Activated CD8-positive, alpha-beta memory T cell treated with anti-CD3 and anti-CD28 coated beads for 48 hours (primary cell): ENCODE measurements at places on chromosomes 3 and 15.

- no peak for DNase-seq
Observed at GRCh38 chr15:79045041-79045440, 45.5 kb downstream of the RASGRF1 start.

GRCh38 chr15:77674327-77674726 is 41.6 kb upstream of the LINGO1 start:
- no peak for DNase-seq

- no peak for DNase-seq
Observed at GRCh38 chr15:34185666-34186065, 24.2 kb downstream of the KATNBL1 start.

DNA sequence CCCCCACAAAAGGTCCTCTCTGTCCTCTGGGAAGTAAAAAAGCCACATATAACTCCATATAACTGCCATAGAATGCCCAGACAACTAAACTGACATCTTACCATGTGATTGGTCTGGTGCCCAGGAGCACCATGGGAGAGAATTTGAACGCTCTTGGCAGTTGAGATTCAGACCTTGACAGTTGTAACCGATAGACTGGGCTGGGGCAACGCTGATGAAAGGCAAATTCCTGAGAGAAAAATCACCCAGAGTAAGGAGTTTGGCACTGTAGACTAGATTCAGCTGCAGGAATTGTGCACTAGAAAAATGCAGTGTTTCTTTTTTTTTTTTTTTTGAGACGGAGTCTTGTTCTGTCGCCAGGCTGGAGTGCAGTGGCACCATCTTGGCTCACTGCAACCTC is 240.5 kb downstream of the SOX2 start:
- DNase-seq: no peak

- DNase-seq: no peak
Observed at GRCh38 chr3:86149054-86149453, 841.9 kb downstream of the VGLL3 start.

GRCh38 chr3:901953-902778 is 190.7 kb upstream of the CNTN6 start:
- no peak for DNase-seq

DNA sequence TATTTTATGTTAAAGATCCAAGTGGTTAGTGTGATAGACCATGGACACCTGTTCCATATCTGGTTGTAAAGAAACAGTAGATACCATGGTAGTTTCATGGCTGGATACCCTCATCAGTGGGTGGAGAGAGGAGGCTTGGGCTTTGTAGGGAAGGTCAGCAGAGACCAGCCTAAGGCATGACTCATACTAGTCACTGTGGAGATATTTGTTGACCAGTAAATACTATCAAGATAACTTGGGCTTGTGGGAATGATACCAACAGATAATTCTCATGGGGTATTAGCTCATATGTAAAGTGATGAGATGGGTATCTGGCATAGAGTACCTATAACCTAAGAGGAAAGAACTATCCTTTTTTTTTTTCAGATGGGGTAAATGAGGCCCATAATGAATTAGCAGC is 354.5 kb downstream of the CACNA2D3 start:
- DNase-seq: no peak

- DNase-seq: no peak
Observed at GRCh38 chr15:41809526-41810220, 18.2 kb upstream of the JMJD7 start.

GRCh38 chr3:127672429-127673190 is at the start of gene ABTB1:
Gene ABTB1 (plus strand): TSS chr3:127672952. CDS start chr3:127673026, 74 bp downstream.
- DNase-seq: peak; percentile 65

DNA sequence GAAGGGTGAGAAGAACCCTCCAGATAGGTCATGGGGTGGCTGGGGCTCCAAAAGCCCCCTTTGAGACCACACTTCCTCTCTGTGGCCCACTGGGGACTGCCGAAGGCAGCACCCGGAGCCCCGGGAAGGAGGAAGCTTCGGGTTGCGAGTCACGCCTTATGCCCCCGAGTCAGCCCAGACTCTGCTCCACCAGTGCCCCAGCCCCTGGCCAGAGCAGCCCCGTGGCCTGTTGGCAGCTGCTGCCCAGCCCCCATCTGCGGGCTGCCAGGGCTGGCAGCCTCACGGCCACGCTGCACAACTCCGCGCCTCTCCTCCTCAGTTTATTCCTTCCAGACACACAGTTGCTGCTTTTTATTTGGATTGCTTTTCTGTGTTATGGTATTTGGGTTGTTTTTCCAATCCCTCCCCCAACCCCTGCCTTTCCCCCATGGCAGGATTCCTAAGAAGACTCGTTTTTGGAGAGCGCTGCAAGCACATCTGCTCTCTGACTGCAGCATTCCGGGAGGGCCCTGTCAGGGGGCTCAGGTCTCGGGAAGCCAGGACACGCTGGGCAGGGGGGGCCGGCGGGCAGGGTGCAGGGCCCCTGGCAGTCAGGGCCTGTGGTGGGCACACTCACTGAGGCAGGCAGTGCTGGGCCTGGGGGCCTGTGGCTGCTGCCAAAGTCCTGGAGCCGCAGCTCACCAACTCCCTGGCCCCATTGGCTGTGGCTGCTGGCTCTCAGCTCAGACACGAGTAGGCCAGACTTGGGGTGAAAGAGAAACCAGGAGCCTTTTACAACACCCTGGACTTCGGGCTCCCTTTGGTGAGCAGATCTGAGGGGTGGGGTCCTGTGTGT is 20.2 kb downstream of the MAGEF1 start:
- DNase-seq: no peak

DNA sequence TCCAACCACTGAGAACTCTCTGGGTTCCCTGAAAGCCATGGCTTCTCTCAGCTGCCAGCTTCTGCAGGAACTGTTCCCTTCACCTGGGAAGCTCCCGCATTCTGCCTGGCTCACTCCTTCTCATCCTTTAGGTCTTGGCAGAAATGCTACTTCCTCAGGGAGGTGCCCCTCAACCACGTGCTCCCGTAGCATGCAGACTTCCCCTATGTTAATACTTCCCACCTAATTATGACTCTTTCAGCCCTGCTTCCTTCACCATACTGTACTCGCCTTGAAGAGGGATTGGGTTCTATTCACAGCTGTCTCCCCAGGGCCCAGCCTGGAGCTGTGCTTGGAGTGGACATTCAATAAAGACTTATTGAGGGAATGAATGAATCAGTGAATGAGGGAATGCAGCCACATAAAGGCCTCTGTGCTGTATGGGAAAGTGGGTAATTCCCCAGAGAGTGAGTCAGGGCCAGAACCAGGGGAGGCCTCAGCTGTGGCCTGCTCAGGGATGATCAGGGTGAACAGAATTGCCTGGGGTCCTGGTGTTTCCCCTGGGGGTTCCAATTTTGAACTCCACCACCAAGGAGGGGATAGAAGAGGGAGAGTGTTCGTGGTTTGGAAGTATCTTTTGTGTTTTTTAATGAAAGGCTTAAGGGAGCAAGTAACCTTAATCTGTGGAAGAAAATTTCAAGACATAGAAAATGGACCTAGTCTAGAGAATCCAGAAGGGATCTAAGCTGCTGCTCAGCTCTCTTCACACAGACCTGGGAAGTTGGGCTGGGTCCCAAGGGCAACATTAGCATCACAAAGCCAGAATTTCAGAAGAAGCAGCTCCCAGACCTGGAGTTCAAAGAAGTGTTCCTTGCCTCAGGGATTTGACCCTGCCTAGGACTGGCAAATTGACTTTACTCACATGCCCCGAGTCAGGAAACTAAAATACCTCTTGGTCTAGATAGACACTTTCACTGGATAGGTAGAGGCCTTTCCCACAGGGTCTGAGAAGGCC is 14.6 kb upstream of the FAM107A start:
- DNase-seq: no peak

GRCh38 chr3:50608278-50608677 is 3.3 kb downstream of the CISH start:
- no peak for DNase-seq

GRCh38 chr15:59657635-59658125 is 365 bp upstream of the GTF2A2 start:
- DNase-seq: no peak

DNA sequence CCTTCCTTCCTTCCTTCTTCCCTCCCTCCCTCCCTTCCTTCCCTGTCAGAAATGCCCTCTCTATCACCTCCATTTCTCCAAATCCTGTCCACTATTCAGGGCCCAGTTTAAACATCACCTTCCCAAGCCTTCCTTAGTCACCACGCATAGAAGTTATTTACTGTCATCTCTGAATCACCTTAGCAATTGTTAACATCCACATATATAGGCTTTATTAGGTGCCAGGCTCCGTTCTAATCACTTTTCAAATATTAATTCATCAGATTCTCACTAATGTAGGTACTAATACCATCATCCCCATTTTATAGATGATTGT is 1.1 kb upstream of the MAGEF1 start:
- no peak for DNase-seq

- no peak for DNase-seq
Observed at GRCh38 chr3:88000853-88001252, 58.0 kb downstream of the CGGBP1 start.

DNA sequence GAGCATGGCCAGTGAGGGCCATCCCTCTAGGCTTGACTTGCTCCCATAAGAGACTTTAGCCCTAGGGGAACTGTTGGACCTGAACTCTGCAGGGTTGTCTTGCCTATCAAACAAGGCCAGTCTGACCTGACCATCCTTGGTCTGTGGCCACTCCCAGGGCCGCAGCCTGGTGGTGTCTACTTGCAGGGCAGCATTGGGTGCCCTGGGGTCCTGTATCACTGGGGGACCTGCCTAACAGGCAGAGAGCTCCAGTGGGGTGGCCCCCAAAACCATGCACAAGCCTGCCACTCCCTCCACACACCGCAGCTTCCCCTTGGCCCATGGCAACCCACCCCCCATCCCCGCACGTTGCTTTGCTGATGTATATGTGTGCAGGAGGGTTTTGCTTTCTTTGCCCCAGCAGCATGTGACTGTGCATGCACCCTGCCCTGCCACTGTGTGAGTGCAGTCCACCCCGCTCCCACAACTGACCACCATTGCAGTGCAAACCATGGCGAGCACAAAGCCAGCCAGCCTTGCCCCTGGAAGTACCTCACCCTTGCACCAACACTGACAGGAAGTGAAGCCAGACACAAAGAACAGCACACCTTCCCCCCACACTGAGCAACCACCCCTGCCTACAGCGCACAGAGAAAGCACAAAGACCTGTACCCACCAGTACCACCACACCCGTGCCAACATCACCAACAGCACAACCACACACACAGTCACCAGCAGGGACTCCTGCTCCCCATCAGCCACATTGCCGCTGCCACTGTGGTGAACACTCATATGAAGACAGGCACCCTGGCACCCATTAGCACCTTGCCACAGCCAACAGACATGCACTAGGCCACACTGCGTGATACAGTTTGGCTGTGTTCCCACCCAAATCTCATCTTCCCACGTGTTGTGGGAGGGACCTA is 88.8 kb downstream of the SENP7 start:
- no peak for DNase-seq

DNA sequence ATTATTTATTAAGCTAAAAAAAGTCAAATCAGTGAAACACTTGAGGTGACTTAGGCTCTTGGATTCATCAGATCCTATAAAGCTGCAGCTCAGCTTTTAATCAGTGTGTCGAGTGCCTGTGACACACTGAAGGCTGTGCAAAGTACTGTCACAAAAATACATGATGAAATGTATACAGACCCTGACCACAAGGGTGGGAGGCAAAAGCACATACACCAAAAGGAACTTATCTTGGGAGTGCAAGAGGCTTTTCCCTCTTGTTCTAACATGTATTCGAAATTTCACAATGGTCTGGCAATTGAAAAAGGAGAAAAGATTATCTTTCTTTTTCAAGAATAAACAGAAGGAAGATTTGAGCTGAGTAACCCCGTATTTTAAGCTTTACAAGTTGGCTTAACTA is 35.9 kb downstream of the VGLL4 start:
- DNase-seq: no peak

- no peak for DNase-seq
Observed at GRCh38 chr3:502486-502885, 305.9 kb downstream of the CHL1 start.

GRCh38 chr15:60390871-60391501 is 6.8 kb downstream of the ANXA2 start:
- no peak for DNase-seq

GRCh38 chr3:150699068-150699639 is 4.6 kb downstream of the ERICH6 start:
- DNase-seq: no peak

GRCh38 chr3:127787071-127787490 is 35.2 kb downstream of the MGLL start:
- no peak for DNase-seq

GRCh38 chr3:37016903-37017302 is 23.6 kb downstream of the MLH1 start:
- no peak for DNase-seq
